ENCODE measurements at places on chromosomes 12 and 14. TPM values are rescaled to one million over a fixed set of nuclear protein-coding genes. Genes with fewer than 3 reads are reported as not detected.

PLBD2 gene
- total RNA-seq, result 12.8 TPM

PIWIL1 gene
- not detected for total RNA-seq

FLVCR2 gene
- total RNA-seq, result 0.74 TPM

RNF212B gene
- not detected for total RNA-seq

- no peak for DNase-seq
Measured at GRCh38 chr14:80587096-80587724, 354.3 kb downstream of the CEP128 start.

- DNase-seq, result no peak
Measured at GRCh38 chr14:87055007-87055406, 938.0 kb downstream of the GALC start.

DNA sequence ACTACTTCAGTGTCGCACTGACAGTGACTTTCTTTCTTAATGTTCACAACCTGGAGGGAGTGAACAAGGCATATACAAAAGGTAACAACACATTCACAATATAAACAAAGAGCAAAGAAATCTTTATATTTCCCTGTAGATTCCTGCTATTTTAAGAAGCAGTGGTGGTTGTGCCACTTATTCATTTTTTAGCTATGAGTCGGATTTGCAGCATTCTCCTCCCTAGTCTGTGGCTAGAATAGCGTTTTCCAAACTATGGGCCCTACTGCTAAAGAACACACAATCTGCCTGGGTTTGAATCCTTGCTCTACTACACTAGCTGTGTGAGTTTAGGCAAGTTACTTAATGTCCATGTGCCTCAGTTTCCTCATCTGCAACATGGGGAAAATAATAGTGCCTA, 18.6 kb upstream of the MDM1 start:
- DNase-seq, result no peak

- DNase-seq, result no peak
Measured at GRCh38 chr14:50352584-50352983, 40.5 kb downstream of the DMAC2L start.
